ENCODE measurements at places on chromosomes 11 and 22. TPM values are rescaled to one million over a fixed set of nuclear protein-coding genes. Genes with fewer than 3 reads are reported as not detected.

DNA sequence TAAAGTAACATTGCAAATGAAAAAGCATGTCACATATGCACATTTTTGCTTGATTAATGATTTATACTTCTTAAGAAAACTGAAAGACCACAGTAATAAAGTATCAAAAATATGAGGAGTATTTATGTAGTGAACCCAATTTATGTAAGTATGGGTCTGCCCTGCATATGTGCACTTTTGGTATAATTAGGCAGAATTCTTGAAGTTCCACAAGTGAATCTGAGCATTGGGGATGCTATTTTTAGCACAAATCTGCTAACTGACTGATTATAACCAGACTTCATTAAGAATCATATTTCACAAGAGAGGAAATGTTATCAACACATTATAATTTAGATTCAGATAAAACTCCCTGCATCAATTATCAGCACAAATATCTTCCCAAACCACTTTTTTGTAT lies 407.1 kb upstream of the LRRC4C start:
- DNase-seq, result no peak

The RAB3IL1 gene
- total RNA-seq, result 0.67 TPM

- no peak for DNase-seq
Measured at GRCh38 chr11:124891373-124891861, 6.2 kb downstream of the ROBO4 start.

The RFPL2 gene
- total RNA-seq, result 1.0 TPM

DNA sequence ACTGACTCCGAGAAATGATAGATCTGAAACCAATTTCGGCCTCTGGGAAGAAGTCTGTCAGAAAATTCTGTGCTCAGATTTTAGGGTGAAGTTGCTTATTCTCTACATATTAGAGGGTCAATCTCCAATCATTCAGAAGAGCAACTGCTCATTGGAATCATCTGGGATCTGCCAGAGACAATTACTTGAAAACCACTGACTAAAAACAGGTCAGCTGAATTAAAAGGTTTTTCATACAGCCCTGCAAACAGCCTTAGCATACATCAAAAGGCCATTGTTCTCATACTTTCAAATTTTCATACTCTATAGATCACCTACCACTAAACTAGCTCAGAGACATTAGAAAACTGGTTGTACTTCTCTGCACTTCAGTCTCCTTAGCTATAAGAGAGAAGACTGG lies 289.7 kb upstream of the PITPNB start:
- no peak for DNase-seq

- DNase-seq, result no peak
Measured at GRCh38 chr11:8223513-8223900, 40.2 kb downstream of the LMO1 start.
